ENCODE measurements at places on chromosomes 5 and 9. TPM values are rescaled to one million over a fixed set of nuclear protein-coding genes. Genes with fewer than 3 reads are reported as not detected.

SETX gene
- total RNA-seq = 21.5 TPM

UBTD2 gene
- total RNA-seq = 14.1 TPM

PCDHA8 gene
- total RNA-seq = not detected

GRM6 gene
- total RNA-seq = not detected

All from A549 treated with RU486 at 1 μM for 4 hours (cell line).